ENCODE measurements at places on chromosomes 13 and 19.

- DNase-seq = no peak
Observed at GRCh38 chr13:58994077-58994476, 1169.7 kb downstream of the DIAPH3 start.

DNA sequence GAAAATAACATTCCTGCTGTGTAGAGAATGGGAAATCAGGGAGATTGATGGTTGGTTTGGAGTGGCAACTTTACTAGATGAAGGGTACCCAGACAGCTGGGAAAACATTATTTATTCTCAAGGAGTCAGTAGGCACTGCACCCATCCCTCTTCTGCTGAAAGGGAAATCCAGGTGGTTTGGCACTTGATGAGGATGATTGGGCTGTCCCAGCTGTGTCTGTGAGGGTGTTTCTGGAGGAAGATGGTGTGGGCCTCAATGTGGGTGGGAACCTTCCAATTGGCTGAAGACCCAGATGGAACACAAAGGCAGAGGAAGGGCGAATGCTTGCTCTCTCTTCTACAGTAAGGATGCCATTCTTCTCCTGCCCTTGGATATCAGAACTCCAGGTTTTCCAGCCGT is 10.4 kb upstream of the SACS start:
- no peak for DNase-seq

DNA sequence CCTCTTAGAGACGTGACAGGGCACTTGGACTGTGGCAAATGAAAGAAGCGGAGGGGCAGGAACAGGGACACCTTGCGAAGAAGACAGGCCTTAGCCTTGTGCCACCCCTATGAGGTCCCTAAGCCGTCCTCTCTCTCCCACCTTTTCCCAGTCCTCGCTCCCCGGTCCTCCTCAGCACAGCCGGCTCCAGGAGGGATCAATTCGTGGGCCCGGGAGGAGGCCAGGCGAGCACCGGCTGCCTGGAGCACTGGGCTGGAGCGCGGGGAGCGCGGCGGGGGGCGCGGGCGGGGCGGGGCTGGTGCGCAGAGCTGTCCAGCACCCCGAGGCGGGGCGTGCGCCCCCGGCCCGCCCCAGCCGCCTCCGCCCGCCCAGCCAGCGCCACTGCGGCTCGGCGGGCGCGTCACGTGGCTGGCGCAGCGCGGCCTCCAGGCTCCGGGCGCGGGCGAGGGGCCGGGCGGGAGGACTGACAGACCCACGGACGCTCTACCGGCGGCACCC is at the start of gene LRP3:
Gene LRP3 (plus strand): TSS at position 466 of the 498 bp plus-strand sequence. CDS start 456 bp downstream, outside the sequence.
- peak; percentile 43 for DNase-seq

GRCh38 chr13:51266642-51267041 is 44.4 kb downstream of the FAM124A start:
- no peak for DNase-seq

GRCh38 chr19:35299523-35300338 is 7.8 kb downstream of the MAG start:
- no peak for DNase-seq

DNA sequence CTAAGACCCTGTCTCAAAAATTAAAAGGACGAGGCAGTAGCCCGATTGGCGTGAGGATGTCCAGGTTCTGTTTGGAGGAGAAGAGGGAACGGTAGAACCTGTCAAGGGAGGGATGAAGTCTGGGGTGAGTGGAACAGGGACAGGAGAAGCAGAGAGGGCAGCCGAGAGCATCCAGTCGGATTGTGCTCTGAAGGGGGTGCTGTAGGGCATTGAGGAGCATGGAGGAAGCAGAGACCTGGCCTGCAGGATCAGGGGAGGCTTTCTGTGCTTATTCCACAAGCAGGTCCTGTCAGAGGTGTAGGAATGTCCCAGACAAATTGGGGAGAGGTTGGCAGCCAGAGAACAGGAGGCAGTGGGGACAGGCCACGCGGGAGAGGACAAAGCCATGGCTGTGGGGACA is 14.1 kb downstream of the AP2A1 start:
- DNase-seq = no peak

- DNase-seq = no peak
Observed at GRCh38 chr19:17758515-17758914, 7.2 kb downstream of the FCHO1 start.

GRCh38 chr13:80685942-80686341 is 345.0 kb upstream of the SPRY2 start:
- no peak for DNase-seq

- DNase-seq = no peak
Observed at GRCh38 chr13:49980266-49980665, 16.6 kb upstream of the TRIM13 start.

DNA sequence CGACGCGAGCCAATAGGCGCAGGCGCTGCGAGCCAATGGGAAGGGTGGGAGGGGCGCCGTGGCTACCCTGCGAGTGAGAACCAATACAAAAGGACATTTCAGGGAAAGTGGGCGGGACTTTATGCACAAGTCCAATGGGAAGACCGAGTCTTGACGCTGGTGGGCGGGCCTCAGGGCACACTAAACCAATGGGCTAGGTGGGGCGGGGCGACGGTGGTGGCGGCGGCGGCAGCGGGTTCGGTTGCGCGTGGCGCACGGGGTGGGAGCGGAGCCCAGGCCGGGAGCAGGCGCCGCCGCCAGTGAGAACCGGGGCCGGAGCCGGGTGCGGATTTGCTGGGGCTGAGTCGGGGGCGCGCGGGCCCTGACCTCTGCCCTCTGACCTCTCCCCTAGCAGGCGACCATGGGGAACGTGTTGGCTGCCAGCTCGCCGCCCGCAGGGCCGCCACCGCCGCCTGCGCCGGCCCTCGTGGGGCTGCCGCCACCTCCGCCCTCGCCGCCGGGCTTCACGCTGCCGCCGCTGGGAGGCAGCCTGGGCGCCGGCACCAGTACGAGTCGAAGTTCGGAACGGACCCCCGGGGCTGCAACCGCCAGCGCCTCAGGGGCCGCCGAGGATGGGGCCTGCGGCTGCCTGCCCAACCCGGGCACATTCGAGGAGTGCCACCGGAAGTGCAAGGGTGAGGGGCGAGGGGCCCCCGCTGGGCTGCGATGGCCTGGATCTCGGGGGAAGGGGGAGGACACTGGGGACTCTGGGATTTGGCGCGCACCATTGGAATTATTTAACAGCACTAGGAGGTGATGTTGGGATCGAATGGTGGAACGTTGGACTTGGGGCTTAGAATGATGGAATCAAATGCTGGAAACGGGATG is at the start of gene TOMM40:
Gene TOMM40 (plus strand): TSS at position 239 of the 867 bp plus-strand sequence. CDS start 162 bp downstream, at position 401.
- DNase-seq = no peak

DNA sequence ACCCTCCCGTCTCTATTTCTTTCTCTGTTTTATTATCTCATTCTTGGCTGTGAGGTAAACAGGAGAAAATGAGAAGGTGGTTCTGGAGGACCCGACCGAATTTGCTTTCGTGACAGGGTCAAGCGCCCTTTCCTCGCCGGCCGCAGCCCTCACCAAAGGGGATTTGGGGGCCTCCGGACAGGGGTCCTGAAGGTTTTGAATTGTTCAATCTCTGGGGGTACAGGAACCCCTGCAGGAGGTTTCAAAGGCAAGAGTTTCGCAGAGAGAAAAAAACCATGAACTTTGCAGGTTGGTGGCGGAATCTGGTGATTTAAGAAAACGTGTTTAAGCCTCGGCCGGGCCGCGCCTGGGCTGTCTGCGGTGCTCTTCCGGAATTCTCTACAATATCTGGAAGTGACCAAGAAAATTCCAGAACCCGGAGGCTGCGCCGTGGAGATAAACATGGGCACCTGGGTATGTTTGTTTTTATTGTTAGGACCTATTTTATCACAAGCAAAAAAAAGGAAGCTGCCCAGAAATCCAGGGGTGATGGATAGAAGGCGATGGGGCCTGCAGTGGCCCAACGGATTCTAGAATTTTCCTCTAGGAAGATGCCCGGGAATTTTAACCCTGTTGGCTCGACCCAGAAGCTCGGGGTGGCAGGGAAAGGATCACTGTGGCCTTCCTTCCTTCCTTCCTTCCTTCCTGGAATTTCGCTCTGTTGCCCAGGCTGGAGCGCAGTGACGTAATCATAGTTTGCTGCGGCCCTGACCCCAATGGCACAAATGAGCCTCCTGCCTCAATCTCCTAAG is 14.2 kb upstream of the PTBP1 start:
- no peak for DNase-seq

DNA sequence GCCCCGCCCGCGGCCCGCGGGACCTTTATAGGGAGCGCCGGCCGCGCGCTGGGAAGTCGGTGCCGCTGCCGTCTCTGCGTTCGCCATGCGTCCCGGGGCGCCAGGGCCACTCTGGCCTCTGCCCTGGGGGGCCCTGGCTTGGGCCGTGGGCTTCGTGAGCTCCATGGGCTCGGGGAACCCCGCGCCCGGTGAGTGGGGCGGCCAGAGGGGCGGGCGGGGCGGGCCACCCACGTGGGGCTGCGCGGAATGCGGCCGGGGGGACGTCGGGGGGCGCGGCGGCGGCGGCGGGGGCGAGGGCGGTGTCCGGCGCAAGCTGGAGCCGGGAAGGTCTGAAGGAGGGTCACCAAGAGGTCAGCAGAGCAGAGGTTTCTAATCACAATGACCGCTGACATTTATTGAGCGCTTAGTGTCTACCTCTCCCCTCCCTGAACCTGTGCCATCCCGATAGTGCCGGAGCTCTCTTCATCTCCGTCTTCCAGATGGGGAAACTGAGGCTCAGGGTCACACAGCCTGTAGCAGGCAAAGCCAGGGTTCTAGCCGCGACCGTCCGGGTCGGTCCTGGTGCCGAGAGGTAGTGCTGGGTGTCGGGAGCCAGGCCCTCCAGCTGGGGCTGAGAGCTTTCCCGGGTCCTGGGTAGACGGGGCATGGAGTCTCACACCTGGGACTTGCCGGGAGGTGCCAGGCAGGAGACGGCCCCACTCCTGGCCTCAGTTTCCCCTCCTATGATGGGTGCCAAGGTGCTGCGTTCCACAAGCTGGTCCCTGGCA is at the start of gene FSTL3:
Gene FSTL3 (plus strand): TSS at position 54 of the 767 bp plus-strand sequence. CDS start 32 bp downstream, at position 86.
- no peak for DNase-seq

DNA sequence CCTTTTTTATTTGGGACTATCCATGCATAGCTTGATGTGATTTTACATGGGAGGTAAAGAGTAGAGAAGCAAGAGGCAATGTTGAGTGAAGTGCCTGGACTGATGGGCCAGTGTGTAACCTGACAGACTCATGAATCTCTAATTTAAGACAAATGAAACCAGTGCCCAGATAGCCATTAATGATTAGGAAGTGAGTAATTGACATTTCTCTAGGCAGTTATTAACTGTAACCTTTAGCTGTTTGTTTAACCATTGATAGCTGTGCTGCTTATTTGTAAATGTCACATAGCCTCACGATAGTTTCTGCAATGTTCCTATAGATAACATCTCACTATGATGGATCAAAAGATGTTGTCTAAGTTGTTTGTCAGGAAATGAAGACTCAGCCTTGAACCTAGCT is 1047.5 kb upstream of the SPRY2 start:
- DNase-seq = no peak
